ENCODE measurements at places on chromosomes 12 and 14. TPM values are rescaled to one million over a fixed set of nuclear protein-coding genes. Genes with fewer than 3 reads are reported as not detected.

GRCh38 chr14:21990116-21990515 is 316.5 kb upstream of the OR4E1 start:
- no peak for DNase-seq

DNA sequence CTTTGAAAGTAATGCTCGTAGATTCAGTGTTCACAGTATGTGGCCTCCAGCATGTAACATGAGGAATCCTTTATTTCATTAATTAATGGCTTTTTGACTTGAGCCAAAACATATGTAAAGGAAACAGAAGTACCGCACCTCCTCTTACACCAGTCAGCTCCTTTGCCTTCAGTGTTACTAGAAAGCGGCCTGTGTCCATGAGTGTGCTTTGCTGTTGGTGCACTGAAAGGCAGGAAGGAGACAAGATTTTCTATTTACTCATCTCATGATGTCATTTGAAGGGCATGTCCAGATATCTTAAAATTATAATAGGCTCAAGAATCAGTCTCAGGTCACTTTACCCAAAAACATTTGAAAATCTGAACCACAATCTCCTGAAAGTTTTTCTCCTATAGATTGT is 9.9 kb upstream of the CCT2 start:
- DNase-seq: no peak

GRCh38 chr12:46744283-46744682 is 81.5 kb downstream of the SLC38A4 start:
- DNase-seq: no peak

DNA sequence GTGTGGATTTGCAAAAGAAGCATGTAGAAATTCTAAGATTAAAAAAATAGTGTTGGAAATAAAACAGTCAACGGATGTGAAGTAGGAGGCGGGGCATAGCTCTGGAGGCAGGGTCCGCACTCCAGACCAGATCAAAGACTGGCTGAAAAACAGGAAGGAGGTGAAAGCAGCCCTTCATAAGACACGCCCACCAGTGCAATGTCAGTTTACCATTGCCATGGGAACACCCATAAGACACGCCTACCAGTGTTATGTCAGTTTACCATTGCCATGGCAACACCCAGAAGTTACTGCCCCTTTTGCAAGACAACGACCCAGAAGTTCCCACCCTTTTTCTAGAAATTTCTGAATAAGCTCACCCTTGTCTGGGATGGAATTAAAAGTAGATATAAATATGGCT is 87.1 kb downstream of the FZD10 start:
- no peak for DNase-seq

Gene CLEC2B
- 2.4 TPM for total RNA-seq

Gene TRIP11
- 37.3 TPM for total RNA-seq

DNA sequence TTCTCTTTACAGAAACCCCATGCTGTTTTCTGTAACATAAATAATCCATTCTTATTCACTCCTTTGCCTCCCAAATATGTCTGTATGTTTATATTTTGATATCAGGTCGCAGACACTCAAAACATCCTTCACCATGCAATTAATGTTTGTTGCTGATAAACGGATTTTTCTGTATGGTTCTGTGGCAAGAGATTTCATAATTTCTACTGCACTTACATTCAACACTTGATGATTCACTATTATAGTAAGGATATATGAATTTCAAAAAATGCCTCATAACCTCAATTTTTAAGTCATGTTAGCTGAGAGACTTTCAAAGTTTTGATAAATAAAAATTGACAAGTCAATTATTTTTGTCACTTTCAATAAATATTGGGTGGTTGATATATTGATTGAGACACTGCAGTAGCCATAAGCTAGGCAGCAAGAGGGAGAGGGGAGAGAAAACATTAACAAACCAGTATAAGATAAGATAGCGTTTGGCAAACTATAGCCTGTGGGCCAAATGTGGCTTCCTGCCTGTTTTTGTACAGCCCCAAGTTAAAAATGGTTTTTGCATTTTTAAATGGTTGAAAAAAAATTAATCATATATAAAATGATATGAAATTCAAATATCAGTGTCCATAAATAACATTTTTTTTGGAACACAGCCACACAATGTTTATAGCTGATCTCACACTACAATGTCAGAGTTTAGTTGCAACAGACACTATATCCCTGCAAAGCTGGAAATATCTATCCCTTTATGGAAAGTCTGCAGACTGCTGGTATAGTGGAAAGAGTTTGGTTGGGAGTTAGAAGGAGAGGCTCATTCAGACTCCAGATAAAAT is 18.3 kb downstream of the ALDH6A1 start:
- no peak for DNase-seq

- no peak for DNase-seq
Observed at GRCh38 chr14:23387916-23388882, 11.4 kb downstream of the CMTM5 start.

- no peak for DNase-seq
Observed at GRCh38 chr12:99611117-99611516, 36.4 kb upstream of the GARIN6 start.

Gene C1S
- 1.8 TPM for total RNA-seq

- no peak for DNase-seq
Observed at GRCh38 chr14:50874757-50875156, 2.9 kb downstream of the ABHD12B start.

DNA sequence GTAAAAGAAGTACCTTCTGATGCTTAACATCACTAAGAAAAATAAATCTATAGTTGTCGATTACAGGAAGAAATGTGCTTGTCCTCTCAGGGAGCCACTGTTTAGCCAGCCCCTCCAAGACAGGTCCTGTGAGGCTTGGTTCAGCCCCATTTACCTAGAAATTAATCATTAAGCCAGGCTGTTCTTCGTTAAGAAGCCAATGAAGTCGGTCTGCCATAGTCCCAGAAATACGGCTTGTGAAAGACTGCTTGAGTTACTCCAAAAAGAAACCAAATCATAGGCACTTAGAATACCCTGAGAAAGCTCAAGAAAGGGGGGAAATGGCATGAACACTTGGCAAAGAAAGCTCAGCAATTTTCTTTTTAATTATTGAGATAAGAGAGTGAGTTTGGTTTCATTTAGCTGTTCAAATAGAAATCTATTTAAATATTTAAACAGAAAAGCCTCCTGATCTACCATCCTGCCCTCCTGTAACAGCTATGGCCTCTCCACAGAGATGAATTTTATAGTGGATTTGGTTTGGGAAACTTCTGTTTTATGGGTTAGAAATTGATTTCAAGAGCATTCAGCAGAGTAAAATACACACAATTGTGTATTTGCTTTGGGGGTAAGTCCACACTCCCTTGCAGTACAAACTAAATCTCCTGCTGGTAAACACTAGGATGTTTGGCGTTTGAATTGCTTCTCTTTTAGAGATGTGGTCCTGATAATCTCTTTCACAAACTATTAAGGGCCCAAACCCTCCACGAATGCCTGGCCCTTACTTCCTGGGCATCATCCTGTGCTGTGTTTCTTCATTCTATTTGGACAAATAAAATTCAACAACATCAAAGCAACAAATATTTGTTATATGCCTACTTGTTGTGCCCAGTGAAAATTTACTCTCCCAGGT is 234.4 kb downstream of the SEC23A start:
- no peak for DNase-seq

- no peak for DNase-seq
Observed at GRCh38 chr12:121233628-121234020, 23.7 kb downstream of the P2RX4 start.

GRCh38 chr12:56682323-56682722 is 5.8 kb downstream of the PTGES3 start:
- no peak for DNase-seq

Gene MYF6
- total RNA-seq: not detected

DNA sequence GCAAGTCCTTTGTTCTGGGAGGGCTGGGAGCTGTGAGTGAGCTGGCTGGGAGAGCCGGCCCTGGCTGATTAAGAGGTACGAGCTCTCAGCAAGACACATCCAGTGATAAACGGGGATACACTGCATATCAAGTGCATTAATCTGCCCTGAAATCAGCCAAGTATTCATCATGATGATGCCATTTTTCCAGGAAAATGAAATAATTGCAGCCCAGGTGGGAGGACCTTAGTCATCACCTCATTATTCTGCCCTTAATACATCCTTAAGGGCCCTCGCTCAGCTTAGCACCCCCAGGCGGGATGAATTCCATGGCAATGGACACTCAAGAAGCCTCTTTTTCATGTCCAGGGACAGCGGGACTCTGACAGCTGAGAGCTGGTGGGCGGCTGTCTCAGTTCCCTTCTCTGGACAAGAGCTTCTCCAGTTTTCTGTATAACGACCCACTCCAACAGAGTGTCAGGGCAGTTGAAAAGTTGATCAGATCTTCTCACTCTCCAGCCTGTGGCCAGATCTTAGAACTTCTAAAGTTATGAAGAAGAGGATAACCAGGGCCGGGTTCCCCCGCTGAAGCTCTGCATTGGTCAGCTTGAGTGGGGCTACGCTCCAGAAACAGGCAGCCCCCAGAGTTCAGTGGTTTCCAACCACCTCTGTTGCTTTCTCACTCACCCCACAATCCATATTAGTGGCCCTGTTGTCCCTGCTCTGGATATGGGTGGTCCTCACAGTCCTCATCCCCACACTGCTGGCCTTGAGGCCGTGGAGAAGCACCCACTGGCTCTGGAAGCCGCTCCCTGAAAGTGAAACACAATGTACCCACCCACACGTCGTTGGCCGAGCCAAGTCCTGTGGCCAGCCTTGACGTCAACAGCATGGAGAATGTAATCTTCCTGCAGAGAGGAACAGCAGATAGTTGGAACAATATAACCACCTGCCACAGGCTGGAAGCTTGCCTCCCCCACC is 306.2 kb upstream of the DIO3 start:
- DNase-seq: no peak

Gene WNT1
- total RNA-seq: not detected

DNA sequence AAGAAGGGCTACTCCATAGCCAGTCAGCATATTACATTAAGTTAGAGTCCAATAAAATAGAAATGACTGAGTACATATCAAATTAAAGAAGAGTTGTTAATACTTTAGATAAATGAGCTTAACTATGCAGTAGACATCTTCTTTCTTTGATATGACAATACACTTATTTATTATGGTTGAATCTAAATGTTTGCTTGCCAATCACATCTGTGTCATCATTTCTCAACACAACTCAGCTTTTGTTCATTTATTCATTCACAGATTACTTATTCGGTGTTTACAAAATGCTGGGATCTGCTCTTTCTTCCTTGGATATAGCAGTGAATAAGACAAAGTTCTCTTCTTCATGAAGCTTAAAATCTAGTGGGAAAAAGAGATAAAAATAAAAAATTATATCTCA is 614.6 kb upstream of the ATP2B1 start:
- DNase-seq: no peak

DNA sequence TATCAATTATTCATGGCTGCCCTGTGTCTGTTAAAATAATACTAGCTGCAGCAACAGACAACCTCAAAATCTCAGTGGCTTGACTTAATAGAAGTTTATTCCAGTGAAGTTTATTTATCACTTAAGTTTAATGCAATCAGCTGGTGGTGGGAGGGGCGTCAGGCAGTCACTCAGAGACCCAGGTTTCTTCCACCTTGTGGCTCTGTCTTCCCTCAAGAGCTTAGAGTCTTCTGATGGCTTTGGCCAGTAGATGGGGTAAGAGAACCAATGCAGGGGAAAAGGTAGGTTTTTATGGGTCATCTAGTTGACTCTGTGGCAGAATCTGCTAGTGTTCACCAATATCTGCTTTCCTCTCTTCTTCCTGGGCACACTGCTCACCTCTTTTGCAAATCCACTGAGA is 668.9 kb downstream of the AACS start:
- DNase-seq: no peak

DNA sequence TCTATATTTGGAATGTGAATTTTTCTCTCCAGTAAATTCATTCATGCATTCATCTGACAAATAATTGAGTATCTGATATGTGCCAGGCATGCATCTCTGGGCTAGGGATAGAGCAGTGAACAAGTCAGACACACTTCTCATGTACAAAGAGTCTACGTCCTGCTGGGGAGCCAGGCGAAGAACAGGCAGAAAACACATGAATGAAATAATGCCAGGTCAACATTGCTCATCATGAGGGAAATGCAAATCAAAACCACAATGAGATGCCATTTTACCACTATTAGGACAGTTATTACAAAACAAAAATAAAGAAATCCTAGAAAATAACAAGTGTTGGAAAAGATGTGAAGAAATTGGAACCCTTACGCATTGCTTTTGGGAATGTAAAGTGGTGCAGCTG is 90.3 kb downstream of the PAX9 start:
- DNase-seq: no peak

Gene ALDH1L2
- total RNA-seq: 2.2 TPM

Gene CCDC197
- total RNA-seq: not detected

- DNase-seq: no peak
Observed at GRCh38 chr12:107159384-107159900, 66.1 kb upstream of the CRY1 start.

DNA sequence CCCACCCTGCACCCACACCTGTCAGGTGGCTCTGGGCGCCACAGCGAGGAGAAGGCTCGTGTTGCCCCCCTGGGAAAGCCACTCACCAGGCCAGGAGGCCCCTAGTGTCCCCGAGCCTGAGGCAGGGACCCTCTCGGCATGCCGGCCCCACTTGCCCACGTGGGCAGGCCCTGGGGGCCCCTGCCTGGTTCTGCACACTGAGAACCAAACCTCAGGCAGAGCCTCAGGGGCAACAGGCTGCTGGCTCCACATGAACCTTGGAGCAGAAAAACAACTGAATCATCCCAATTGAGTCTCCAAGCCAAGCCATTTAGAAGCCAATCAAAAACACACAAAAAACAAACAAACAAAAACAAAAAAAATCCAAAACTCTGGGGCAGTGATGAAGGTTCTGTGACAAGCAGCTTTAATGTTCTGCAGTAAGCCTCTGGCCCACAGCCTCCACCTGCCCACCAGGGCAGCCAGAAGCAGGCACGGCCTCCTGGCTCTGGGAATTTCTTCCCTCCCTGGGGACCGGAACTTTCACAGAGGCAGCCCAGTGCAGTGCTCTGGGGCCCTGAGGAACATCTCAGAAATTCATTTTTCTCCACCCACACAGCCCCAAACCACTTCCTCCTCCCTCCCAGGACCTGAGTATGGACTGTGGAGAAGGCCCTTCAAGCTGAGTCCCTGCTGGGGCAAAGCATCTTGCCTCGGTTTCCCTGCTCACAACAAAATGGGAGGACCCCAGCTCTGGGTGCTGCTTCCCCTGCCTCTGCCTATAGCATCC is 90.2 kb downstream of the CHGA start:
- no peak for DNase-seq

Measured in Panc1 (cell line).